Foreskin keratinocyte (primary cell): ENCODE measurements at places on chromosomes 11 and 22. TPM values are rescaled to one million over a fixed set of nuclear protein-coding genes. Genes with fewer than 3 reads are reported as not detected.

Gene ALDH3B2
- 0.13 and 0.18 TPM in 2 replicates for polyA plus RNA-seq

Gene CHORDC1
- 22.7 and 31.9 TPM in 2 replicates for polyA plus RNA-seq

Gene GRM5
- under 0.01 and 0.01 TPM in 2 replicates for polyA plus RNA-seq

Gene CCDC87
- polyA plus RNA-seq = 0.11 and 0.13 TPM in 2 replicates

Gene CCDC188
- not detected in 2 replicates for polyA plus RNA-seq

Gene AKIP1
- 50.4 and 56.5 TPM in 2 replicates for polyA plus RNA-seq

Gene CALCA
- polyA plus RNA-seq = not detected in 2 replicates

Gene TTC36
- not detected in 2 replicates for polyA plus RNA-seq

Gene KCNQ1OT1
- polyA plus RNA-seq = under 0.01 TPM in 2 replicates

Gene CADM1
- polyA plus RNA-seq = 26.8 and 29.6 TPM in 2 replicates

Gene UPK3A
- polyA plus RNA-seq = not detected in 2 replicates

Gene DDI1
- not detected in 2 replicates for polyA plus RNA-seq

Gene ZNRD2
- 119 and 123 TPM in 2 replicates for polyA plus RNA-seq

Gene WBP2NL
- polyA plus RNA-seq = 0.06 and 0.14 TPM in 2 replicates

Gene KCTD21
- 3.8 and 3.9 TPM in 2 replicates for polyA plus RNA-seq

Gene CARD18
- 0.65 and 1.2 TPM in 2 replicates for polyA plus RNA-seq

Gene ACR
- not detected in 2 replicates for polyA plus RNA-seq

Gene HEPHL1
- 16.6 and 28.2 TPM in 2 replicates for polyA plus RNA-seq

Gene CLTCL1
- 5.8 and 6.3 TPM in 2 replicates for polyA plus RNA-seq

Gene KRTAP5-9
- not detected in 2 replicates for polyA plus RNA-seq

Gene DDX25
- 0.02 TPM in 1 of 2 replicates, not detected in the other for polyA plus RNA-seq

Gene SCGB1C1
- not detected in 2 replicates for polyA plus RNA-seq

Gene MPEG1
- not detected in 2 replicates for polyA plus RNA-seq

Gene ACAD8
- 13.2 TPM in 2 replicates for polyA plus RNA-seq

Gene GTSE1
- 11.4 and 16.6 TPM in 2 replicates for polyA plus RNA-seq

Gene RIC3
- polyA plus RNA-seq = 0.02 and 0.10 TPM in 2 replicates

Gene KDM4D
- 0.76 and 0.82 TPM in 2 replicates for polyA plus RNA-seq
